ENCODE measurements at places on chromosomes 2 and 18.

DNA sequence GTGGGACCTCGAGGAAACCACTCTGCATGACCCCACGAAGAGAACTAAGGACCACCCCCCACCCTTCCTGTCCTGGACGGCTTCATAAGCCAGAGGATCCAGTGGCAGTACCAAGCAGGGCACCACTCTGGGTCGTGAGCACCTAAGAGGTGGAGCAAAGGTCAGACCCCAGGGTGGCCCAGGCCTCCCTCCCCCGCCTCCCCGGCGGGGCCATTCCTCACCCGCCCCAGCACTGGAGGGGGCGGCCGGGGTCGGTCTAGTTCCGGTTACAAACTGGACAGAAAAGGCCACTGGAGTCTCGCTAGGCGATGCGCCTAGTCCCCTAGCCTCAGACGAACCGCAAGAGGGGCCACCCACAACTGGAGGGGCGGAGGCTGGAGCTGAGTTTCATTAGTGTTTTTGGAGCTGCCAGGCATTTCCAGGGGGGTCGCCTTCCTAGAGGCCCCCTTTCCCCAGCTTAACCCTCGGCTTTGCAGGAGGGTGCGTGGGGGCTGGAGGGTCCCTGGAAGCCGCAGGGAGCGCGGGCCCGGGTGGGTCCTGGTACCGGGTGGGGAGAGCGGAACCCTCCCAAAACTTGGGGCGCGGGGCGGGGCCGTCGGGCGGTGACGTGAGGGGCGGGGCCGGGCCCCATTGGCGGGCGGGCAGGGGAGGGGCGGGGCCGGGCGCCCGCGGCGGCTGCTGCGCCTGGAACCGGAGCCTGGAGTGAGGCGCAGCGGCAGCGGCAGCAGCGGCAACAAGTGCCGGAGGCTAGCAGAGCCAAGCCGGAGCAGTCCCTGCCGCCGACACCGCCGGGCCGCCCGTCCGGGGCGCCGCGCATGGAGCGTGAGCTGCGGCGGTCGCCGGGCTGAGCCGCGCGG is at the start of gene B3GNT2:
TSS of gene B3GNT2 (plus strand) at position 695 of the 857 bp plus-strand sequence. CDS start 26,106 bp downstream, outside the sequence.
- H3K27ac ChIP-seq = peak within 1 kb of the TSS; percentile 51
- DNase-seq = peak; percentile 72
- H3K4me1 ChIP-seq = peaks cover 7% of the 10 kb centered on the region
- H3K36me3 ChIP-seq = no peaks in the 10 kb centered on the region

- H3K27ac ChIP-seq = no peak overlapping the region
- no peaks in the 10 kb centered on the region for H3K36me3 ChIP-seq
- H3K4me1 ChIP-seq = no peaks in the 10 kb centered on the region
Measured at GRCh38 chr2:108704871-108705270, 14.4 kb upstream of the RANBP2 start.

- H3K27me3 ChIP-seq = no peaks in the 10 kb centered on the region
- H3K36me3 ChIP-seq = no peaks in the 10 kb centered on the region
- H3K4me1 ChIP-seq = no peaks in the 10 kb centered on the region
- no peak overlapping the region for H3K4me3 ChIP-seq
- H3K27ac ChIP-seq = no peak overlapping the region
Measured at GRCh38 chr2:235968155-235968554, 200.0 kb downstream of the GBX2 start.

GRCh38 chr2:150681120-150681804 is 193.8 kb upstream of the RND3 start:
- no peaks in the 10 kb centered on the region for H3K36me3 ChIP-seq
- DNase-seq = peak; percentile 86
- H3K27me3 ChIP-seq = no peaks in the 10 kb centered on the region
- H3K4me1 ChIP-seq = peaks cover 45% of the 10 kb centered on the region

DNA sequence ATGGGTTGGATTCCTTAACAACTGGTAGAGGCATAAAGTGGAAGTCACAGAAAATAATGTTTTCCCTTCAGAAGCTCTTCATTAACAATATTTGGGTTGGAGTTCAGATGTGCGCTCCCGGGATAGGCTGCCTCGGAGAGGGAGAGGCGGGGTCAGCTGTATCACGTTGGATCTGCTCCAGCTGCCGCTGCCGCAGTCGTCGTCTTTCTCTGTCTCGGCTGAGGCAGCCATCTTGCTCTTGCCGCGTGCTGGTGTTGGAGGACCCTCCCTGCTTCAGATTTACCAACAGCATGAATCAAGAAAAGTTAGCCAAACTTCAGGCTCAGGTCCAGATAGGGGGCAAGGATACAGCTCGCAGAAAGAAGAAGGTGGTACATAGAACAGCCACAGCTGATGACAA is 35.1 kb downstream of the TANC1 start:
- no peaks in the 10 kb centered on the region for H3K27me3 ChIP-seq
- peaks cover 18% of the 10 kb centered on the region for H3K36me3 ChIP-seq
- peaks cover 19% of the 10 kb centered on the region for H3K4me1 ChIP-seq
- DNase-seq = no peak
- H3K27ac ChIP-seq = no peak overlapping the region

- no peak overlapping the region for H3K27ac ChIP-seq
- H3K36me3 ChIP-seq = no peaks in the 10 kb centered on the region
- no peak for DNase-seq
- no peak overlapping the region for H3K4me3 ChIP-seq
- peaks cover 38% of the 10 kb centered on the region for H3K27me3 ChIP-seq
- no peaks in the 10 kb centered on the region for H3K4me1 ChIP-seq
Measured at GRCh38 chr2:84631985-84632384, 115.7 kb downstream of the DNAH6 start.

DNA sequence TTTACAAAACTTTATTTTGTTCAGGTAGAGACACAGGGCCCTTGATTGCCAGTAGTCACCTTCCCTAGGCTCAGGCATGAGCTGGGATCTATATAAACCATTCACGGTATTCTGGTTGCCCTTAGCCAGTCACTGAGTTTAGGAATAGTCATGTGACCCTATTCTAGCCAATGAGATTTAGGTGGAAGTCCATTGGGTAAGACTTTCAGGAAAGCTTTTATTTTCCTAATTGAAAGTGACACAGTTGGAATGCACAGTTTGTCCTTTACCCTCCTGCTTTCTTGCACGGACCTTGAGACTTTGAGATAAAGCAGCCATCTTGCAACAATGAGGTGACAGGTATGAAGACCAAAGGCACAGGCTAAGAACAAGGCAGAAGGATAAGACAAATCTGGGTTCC is 21.5 kb downstream of the SLC4A5 start:
- H3K4me3 ChIP-seq = no peak overlapping the region
- no peaks in the 10 kb centered on the region for H3K4me1 ChIP-seq
- no peak overlapping the region for H3K27ac ChIP-seq
- no peaks in the 10 kb centered on the region for H3K27me3 ChIP-seq

GRCh38 chr2:50102383-50102782 is 929.5 kb downstream of the NRXN1 start:
- H3K27ac ChIP-seq = no peak overlapping the region
- H3K4me1 ChIP-seq = no peaks in the 10 kb centered on the region
- no peak overlapping the region for H3K4me3 ChIP-seq
- no peak for DNase-seq
- H3K36me3 ChIP-seq = no peaks in the 10 kb centered on the region
- H3K27me3 ChIP-seq = no peaks in the 10 kb centered on the region

DNA sequence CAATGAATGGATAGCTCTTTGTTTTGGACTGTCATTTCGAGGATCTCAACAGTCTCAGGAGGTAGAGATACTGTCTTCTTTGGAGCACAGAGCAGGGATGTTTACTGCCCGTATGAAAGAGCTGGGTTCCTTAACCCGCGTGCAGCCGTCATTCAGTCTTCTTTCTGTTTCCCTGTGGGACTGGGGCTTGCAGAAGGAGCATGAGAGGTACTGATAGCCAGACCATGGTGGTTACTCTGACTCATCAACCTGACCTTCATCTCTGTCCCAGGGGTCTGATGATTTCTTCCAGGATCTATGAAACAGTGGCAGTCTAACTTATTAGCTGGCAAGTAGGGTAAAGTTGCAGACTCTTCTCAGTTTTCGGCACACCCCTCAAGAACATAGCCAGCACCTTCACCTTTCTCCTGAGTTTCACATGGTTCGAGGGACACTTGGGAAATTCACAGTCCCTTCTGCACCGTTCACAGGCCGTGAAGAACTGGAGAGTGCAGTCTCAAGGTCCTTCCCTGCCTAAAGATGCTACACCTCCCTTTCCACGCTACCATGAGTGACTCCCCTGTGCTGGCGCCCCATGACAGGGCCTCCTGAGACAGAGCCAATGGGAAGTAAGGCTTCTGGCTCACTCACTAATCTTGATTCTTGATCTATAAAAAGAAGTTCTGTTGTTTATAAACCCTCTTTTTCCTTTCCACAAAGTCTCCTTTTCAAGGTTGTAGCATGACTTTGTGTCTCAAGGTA is 226.2 kb downstream of the MC4R start:
- no peak for DNase-seq
- H3K27me3 ChIP-seq = no peaks in the 10 kb centered on the region
- no peak overlapping the region for H3K27ac ChIP-seq
- H3K36me3 ChIP-seq = no peaks in the 10 kb centered on the region
- no peaks in the 10 kb centered on the region for H3K4me1 ChIP-seq
- H3K4me3 ChIP-seq = no peak overlapping the region

DNA sequence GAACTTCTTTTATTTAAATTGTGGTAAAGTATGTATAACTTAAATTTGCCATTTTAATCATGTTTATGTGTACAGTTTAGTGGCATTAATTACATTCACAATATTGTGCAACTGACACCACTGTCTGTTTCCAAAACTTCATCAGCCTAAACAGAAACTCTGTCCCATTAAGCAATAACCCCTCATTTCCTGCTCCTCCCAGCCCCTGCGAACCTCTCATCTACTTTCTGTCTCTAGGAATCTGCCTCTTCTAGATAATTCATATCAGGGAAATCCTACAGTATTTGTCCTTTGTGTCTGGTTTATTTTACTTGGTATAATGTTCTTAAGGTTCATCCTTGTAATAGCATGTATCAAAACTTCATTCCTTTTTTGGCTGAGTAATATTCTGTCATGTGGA is 75.1 kb downstream of the BOLA3 start:
- no peak overlapping the region for H3K27ac ChIP-seq
- no peak for DNase-seq
- H3K4me3 ChIP-seq = no peak overlapping the region
- H3K27me3 ChIP-seq = no peaks in the 10 kb centered on the region
- H3K4me1 ChIP-seq = no peaks in the 10 kb centered on the region

GRCh38 chr18:48875942-48876511 is 74.7 kb downstream of the SMAD7 start:
- no peaks in the 10 kb centered on the region for H3K36me3 ChIP-seq
- no peaks in the 10 kb centered on the region for H3K27me3 ChIP-seq
- no peak overlapping the region for H3K4me3 ChIP-seq
- no peak for DNase-seq
- H3K27ac ChIP-seq = no peak overlapping the region

- H3K4me1 ChIP-seq = peaks cover 21% of the 10 kb centered on the region
- no peaks in the 10 kb centered on the region for H3K27me3 ChIP-seq
Measured at GRCh38 chr2:172927641-172928357, 147.8 kb upstream of the MAP3K20 start.

DNA sequence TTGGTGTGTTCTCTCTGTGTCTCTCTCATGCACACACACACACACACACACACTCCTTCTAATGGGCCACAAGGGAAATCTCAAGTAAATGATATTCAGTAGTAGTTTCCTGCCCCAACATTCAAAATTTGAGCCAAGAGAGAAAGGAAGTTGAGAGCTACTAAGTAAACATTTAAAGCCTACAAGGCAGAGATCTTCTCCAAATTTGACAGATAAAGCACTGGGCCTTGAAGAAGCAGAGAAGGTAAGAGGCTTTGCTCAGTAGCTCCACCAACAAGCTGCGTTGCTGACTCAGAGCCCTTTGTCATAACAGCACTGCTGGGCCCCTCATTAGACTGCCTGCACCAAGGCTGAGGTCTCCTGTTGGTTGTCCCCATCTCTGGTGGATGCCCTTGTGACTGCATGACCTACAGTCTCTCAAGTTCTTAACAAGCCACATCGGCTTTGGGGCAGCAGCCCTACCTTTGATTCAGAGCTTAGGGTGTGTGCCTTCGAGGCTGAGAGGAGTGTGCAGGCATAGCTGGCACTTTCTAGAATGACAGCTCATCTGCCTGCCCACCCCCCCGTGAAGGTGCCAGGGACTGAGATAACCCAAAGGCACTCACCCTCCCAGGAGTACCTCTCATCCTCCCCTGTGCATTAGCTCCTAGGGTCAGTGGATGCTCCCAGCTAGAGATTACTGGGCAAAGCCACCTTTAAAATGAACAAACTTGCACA is 32.3 kb upstream of the NEB start:
- no peak overlapping the region for H3K27ac ChIP-seq
- no peaks in the 10 kb centered on the region for H3K27me3 ChIP-seq
- H3K36me3 ChIP-seq = no peaks in the 10 kb centered on the region
- no peak overlapping the region for H3K4me3 ChIP-seq
- no peaks in the 10 kb centered on the region for H3K4me1 ChIP-seq

All from PC-3 (cell line).